NCI-H187 (cell line): ENCODE measurements at places on chromosomes 12 and 14.

GRCh38 chr14:95256002-95256775 is 63.5 kb downstream of the CLMN start:
- DNase-seq = peak; percentile 74

DNA sequence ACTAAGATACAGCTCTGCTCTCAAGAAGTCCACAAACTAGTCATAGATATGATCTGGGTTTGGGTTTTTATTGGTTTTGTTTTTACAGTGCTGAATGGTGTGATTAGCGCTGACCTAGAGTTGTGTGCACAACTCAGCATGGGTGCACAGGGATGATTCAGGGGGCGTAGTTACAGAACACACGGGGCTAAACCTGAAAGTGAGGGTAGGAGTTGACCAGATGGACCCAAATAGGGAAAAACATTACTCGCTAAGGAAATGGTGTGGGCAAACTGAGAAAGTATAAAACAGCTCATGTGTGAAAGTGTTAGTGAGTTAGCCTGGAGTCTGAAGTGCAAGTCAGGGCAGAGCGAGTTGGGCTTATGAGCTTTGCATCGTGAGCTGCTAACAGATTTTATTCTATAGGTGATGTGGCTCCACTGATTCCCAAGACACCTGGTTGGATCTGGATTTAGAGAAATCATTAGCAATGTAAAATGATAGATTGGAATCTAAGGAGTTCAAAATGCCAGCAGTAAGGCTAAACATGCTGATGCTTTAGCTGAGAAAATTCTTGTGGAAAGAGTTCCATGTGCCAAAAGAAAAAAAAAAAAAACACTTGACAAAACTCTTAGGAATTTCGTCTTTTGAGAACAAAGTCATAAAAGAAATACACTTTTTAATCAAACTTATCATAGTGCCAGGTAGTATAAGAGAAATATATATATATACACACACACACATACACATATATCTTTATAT is 134.9 kb downstream of the SLC5A8 start:
- DNase-seq = no peak

DNA sequence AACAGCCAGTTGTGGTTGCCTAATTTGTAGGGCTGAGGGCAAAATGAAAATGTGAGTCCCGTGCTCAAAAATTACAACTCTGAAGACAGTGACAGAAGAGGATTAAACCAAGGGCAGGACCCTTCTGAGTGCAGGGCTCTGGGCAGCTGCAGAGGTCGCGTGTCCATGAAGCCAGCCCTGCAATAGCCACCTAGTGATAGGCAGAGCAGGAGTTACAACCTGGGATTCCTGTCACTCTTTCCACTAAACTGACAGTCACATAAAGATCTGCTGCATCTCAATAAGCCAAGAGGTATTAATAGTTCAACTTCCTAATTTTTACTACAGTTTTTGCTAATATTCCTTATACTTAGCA is 94.1 kb downstream of the SLC2A13 start:
- DNase-seq = no peak

- DNase-seq = peak; percentile 42
Measured at GRCh38 chr14:76876076-76876475, 49.9 kb downstream of the LRRC74A start.

DNA sequence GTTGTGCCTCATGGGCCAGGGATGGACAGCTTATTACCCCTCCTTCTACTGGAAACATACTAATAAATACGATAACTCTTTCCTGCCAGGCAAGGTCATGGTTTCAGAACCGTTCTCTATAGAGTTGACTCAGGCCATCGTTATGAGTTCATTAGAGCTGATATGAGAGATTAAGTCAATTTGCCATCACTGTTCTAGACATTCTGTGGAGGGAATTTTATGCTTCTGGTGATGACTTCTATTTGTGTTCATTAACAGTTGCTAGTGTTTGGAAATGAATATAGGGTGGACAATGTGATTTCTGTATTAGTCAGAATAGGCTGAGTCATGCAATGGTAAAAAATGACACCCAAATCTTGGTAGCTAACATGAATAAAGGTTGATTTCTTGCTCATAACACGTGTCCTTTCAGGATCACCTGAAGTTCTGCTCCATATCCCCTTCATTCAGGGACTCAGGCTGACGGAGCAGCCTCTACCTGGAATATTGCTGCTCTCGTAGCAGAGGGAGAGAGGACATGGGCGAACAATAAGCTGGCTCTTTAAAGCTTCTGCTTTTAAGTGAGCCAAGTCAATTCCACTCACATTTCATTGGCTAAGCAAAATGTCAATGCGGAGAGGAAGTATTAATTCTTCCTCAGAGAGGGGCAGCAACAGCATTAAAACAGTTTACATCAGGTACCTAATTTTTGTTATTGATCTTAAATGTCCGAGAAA is 18.5 kb upstream of the TBPL2 start:
- DNase-seq = no peak

GRCh38 chr14:99361596-99362215 is 89.7 kb upstream of the BCL11B start:
- DNase-seq = no peak

DNA sequence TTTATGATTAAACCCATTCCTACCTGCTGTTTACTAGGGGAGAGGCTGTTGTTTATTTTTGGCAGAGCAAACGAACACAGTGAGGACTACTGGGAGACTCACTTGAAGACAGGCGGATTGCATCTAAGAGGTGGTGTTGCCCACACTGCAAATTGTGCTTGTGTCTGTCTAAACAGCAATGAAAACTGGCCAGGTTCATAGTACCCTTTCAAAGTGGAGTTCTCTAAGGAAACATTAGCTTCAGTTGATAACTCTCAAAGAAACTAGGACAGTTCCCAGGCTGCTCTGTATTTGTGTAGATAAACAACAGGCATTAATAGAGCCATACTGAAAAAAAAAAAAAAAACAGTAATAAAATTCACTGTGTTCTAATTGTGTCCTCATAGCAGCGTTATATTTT is 466.0 kb upstream of the RGS6 start:
- no peak for DNase-seq

GRCh38 chr14:66206554-66206953 is 279.6 kb upstream of the CCDC196 start:
- no peak for DNase-seq

DNA sequence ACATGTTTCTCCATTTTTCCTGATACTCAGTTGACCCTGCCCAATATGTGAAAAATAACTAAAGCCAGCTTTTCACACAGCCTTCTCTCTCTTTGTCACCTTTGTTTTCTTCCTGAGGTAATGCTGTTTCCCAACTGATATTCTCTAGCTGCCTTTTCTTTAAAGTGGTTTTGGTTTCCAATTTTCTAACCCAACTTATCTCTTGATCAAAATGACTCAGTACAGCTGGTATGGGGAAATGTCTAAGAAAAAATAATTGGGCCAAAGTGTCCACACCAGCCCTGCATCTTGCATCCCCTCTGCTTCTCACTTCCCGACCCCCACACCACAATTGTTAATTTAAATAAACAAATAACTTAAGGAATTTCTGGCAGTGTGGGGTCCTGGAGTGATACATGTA is 193.8 kb downstream of the SYT1 start:
- DNase-seq = no peak

- DNase-seq = no peak
Measured at GRCh38 chr12:94146166-94146936, 2.0 kb upstream of the PLXNC1 start.

DNA sequence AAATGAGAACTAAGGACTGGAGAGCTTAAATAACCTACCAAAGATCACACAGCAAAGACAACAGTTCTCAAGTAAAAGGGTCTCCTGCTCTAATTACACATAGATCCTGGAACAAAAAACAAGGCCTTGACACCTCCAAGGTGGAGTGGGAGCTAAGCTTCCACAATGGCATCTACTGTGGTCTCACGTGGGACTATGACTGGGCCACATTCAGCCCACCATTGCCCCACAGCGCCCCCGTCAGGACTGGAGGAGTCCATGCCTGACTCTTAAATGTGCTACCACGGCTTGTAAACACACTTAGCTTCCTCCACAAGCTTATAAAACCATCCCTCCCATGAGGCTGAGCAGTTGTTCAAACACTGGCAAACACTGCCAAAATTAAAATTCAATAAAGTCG is 88.5 kb downstream of the GCH1 start:
- DNase-seq = no peak
